T-helper 2 cell treated with Interferon-gamma antibody and Interleukin-4, amounts not matched to agents 5 μg/mL and 100 μg/mL, for 36 hours (primary cell): ENCODE measurements at places on chromosomes 4 and X.

- no peak overlapping the region for H3K27ac ChIP-seq
- peaks cover 72% of the 10 kb centered on the region for H3K27me3 ChIP-seq
- no peaks in the 10 kb centered on the region for H3K4me1 ChIP-seq
- H3K4me3 ChIP-seq = no peak overlapping the region
Measured at GRCh38 chr4:146646593-146647325, 8.1 kb downstream of the POU4F2 start.

GRCh38 chr4:13289391-13289790 lies 194.7 kb downstream of the RAB28 start:
- no peak overlapping the region for H3K4me3 ChIP-seq
- no peak overlapping the region for H3K27ac ChIP-seq
- DNase-seq = no peak
- H3K27me3 ChIP-seq = no peaks in the 10 kb centered on the region

DNA sequence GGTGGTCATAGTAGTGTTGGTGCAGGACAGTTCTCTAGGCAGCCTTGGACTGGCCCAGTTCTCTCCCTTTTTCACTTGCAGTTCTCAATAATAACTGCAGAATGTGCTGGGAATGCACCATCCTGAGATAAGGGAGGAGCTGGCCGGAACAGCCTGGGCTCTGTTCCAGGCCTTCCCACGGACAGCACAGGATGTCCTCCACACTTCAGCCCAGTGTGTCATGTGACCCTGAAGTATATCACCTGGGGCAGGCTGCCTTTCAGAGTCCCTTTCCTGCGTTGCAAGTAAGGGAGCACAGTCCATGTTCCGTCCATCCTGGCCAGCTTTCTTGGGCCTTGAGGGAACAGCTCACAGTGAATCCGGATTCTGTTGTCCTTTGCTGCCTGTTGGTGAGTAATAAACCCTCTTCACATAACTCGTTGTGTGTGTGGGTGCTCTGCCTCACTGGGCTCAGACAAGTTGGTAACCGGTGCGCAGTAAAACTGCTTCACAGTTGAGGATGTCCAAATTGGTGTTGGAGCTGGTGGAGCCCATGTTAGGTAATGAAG lies 32.3 kb upstream of the BBS12 start:
- H3K36me3 ChIP-seq = no peaks in the 10 kb centered on the region
- no peak for DNase-seq
- peaks cover 37% of the 10 kb centered on the region for H3K4me1 ChIP-seq
- peaks cover 6% of the 10 kb centered on the region for H3K27me3 ChIP-seq

- no peak for DNase-seq
- peak overlapping the region; percentile 45 for H3K4me3 ChIP-seq
- H3K4me1 ChIP-seq = peaks cover 5% of the 10 kb centered on the region
- no peak overlapping the region for H3K27ac ChIP-seq
Measured at GRCh38 chr4:185587030-185587426, 51.7 kb upstream of the PDLIM3 start.

GRCh38 chr4:8023696-8024033 lies 84.0 kb upstream of the AFAP1 start:
- no peaks in the 10 kb centered on the region for H3K27me3 ChIP-seq
- no peak for DNase-seq
- H3K4me3 ChIP-seq = no peak overlapping the region
- no peak overlapping the region for H3K27ac ChIP-seq
- H3K4me1 ChIP-seq = peaks cover 5% of the 10 kb centered on the region
- H3K36me3 ChIP-seq = no peaks in the 10 kb centered on the region

DNA sequence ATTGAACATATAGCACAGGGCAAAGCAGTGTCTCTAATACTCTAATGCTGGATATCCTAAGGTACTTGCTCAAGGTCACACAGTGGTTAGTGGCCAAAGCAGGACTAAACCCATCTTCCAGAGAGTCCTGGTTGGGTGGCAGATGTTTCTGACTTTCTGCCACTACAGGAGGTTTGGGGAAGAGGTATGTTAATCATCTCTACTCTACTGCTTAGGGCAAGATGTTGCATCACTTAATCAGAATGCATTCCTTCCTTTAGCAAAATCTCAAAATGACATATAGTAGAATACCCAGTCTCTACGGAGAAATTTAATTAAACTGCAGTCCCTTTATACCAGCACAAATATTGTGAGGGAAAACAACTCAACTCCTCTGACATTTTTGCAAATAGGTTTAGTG lies 190.7 kb upstream of the FAM241A start:
- H3K36me3 ChIP-seq = no peaks in the 10 kb centered on the region
- no peaks in the 10 kb centered on the region for H3K27me3 ChIP-seq

DNA sequence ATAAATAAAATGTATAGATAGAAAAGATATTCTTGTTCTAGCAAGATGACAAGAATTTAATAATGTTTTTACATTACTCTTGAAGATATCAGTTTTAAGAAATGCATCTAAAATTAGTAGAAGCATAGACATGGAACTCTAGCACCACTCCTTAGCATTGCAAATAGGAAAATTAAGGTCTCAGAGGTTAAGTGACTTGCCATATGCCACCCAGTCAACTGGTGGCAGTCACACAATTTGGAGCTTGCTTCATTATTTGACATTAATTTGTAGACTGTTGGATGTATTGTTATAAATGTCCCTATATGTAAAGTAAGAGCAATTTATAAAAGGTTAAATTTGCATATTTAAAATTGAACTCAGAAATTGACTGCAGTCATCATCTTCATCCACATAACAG lies 20.8 kb downstream of the GPM6A start:
- H3K27me3 ChIP-seq = no peaks in the 10 kb centered on the region
- no peak for DNase-seq
- H3K27ac ChIP-seq = no peak overlapping the region
- H3K4me3 ChIP-seq = no peak overlapping the region
- H3K36me3 ChIP-seq = no peaks in the 10 kb centered on the region
- H3K4me1 ChIP-seq = no peaks in the 10 kb centered on the region

GRCh38 chrX:45164995-45165394 lies 35.7 kb downstream of the DIPK2B start:
- no peak overlapping the region for H3K27ac ChIP-seq
- no peaks in the 10 kb centered on the region for H3K36me3 ChIP-seq
- no peaks in the 10 kb centered on the region for H3K27me3 ChIP-seq

DNA sequence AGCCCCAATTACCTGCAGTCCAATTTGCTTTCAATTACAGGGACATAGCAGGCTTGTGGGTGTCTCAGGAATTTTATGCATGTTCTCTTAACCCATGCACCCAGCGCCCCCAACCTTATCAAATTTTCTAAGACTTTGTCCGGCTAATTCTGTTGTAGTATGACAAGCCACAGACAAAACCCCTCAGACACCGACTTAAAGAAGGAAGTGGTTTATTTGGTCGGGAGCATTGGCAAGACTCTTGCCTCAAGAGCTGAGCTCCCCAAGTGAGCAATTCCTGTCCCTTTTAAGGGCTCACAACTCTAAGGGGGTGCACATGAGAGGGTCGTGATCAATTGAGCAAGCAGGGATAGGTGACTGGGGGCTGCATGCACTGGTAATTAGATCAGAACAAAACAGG lies 28.7 kb upstream of the IL9R start:
- H3K27me3 ChIP-seq = peaks cover 8% of the 10 kb centered on the region
- peak overlapping the region; percentile 24 for H3K27ac ChIP-seq
- H3K4me1 ChIP-seq = peaks cover 25% of the 10 kb centered on the region
- DNase-seq = no peak
- H3K36me3 ChIP-seq = peaks cover 6% of the 10 kb centered on the region
- no peak overlapping the region for H3K4me3 ChIP-seq

- peaks cover 5% of the 10 kb centered on the region for H3K27me3 ChIP-seq
- no peak for DNase-seq
- no peak overlapping the region for H3K27ac ChIP-seq
- H3K4me1 ChIP-seq = peaks cover 8% of the 10 kb centered on the region
- H3K36me3 ChIP-seq = no peaks in the 10 kb centered on the region
Measured at GRCh38 chrX:16999275-16999674, 52.8 kb downstream of the REPS2 start.

DNA sequence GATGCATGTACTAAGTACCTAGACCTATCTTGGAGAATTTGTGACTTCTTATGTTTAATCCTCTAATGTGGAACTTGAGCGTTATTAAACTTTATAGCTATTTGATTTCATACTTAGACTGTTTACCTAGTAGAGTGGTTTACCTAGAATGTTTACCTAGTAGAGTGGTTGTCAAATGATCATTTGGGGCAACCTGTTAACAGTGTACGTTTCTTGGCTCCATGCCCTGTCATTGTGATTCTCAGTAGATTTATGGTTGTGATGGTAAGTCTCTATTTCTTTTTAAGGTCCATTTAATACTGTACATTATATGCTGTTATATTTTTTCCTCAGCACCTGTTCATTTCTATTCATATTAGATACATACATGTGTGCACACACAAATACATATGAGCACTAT lies 233.0 kb upstream of the MAD2L1 start:
- no peak for DNase-seq
- H3K27ac ChIP-seq = no peak overlapping the region
- no peaks in the 10 kb centered on the region for H3K36me3 ChIP-seq
- H3K4me3 ChIP-seq = no peak overlapping the region
- H3K27me3 ChIP-seq = no peaks in the 10 kb centered on the region
- H3K4me1 ChIP-seq = no peaks in the 10 kb centered on the region

GRCh38 chrX:38327775-38328081 lies 419 bp upstream of the RPGR start:
- H3K27ac ChIP-seq = peak overlapping the region; percentile 93
- no peaks in the 10 kb centered on the region for H3K27me3 ChIP-seq
- H3K36me3 ChIP-seq = no peaks in the 10 kb centered on the region
- H3K4me1 ChIP-seq = peaks cover 25% of the 10 kb centered on the region
- DNase-seq = no peak
- peak overlapping the region; percentile 91 for H3K4me3 ChIP-seq

- H3K4me1 ChIP-seq = peaks cover 17% of the 10 kb centered on the region
- H3K4me3 ChIP-seq = no peak overlapping the region
- H3K27me3 ChIP-seq = no peaks in the 10 kb centered on the region
- H3K27ac ChIP-seq = no peak overlapping the region
Measured at GRCh38 chrX:13649838-13650237, 3.1 kb upstream of the TCEANC start.

GRCh38 chrX:115472131-115472530 lies 88.8 kb upstream of the PLS3 start:
- H3K4me1 ChIP-seq = no peaks in the 10 kb centered on the region
- no peak overlapping the region for H3K4me3 ChIP-seq
- no peaks in the 10 kb centered on the region for H3K36me3 ChIP-seq
- H3K27me3 ChIP-seq = no peaks in the 10 kb centered on the region
- no peak overlapping the region for H3K27ac ChIP-seq

- no peak for DNase-seq
- no peaks in the 10 kb centered on the region for H3K4me1 ChIP-seq
- no peak overlapping the region for H3K27ac ChIP-seq
- no peaks in the 10 kb centered on the region for H3K27me3 ChIP-seq
- no peaks in the 10 kb centered on the region for H3K36me3 ChIP-seq
- no peak overlapping the region for H3K4me3 ChIP-seq
Measured at GRCh38 chrX:11196476-11196875, 85.3 kb downstream of the HCCS start.

DNA sequence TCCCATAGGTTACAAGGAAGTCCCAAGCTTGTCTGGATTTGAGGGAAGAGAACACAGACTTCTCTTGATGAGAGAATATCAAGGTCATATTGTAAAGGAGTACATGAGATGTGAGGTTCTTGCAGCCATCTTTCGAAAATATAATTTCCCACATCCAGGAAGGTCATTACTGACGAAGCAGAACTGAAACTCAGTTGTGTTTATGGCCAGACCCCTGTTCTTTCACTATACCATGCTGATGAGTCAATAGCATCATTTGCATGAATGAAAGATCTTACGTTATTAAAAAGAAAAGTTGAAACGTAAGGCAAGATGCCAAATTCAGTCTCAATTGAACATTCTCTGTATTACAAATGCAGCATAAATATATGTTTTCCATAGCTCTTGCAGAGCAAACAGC lies 14.2 kb upstream of the CCDC149 start:
- no peaks in the 10 kb centered on the region for H3K36me3 ChIP-seq
- H3K27ac ChIP-seq = no peak overlapping the region
- no peak overlapping the region for H3K4me3 ChIP-seq
- no peaks in the 10 kb centered on the region for H3K27me3 ChIP-seq

DNA sequence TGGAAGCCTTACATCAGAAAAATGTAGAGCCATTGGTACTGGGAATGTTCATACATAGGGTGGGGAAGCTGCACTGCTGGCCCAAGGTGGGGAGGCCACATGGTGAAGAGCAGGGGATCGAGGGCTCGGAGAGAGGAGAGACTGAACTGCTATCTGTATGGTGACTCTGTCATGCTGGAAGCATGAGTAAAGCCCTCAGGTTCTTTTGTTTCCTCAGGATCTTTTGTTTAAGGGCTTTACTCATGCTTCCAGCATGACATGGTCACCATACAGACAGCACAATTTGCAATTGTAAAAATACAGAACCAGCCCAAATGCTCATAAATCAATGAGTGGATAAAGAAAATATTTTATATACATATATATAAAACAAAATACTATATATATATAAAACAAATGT lies 78.4 kb downstream of the KLF8 start:
- no peak overlapping the region for H3K4me3 ChIP-seq
- DNase-seq = no peak
- H3K27me3 ChIP-seq = no peaks in the 10 kb centered on the region
- H3K36me3 ChIP-seq = peaks cover 14% of the 10 kb centered on the region

GRCh38 chr4:75030649-75031235 lies 97.8 kb downstream of the PARM1 start:
- H3K27ac ChIP-seq = no peak overlapping the region
- H3K27me3 ChIP-seq = no peaks in the 10 kb centered on the region
- H3K4me3 ChIP-seq = no peak overlapping the region
- no peaks in the 10 kb centered on the region for H3K4me1 ChIP-seq
- no peaks in the 10 kb centered on the region for H3K36me3 ChIP-seq
- no peak for DNase-seq

DNA sequence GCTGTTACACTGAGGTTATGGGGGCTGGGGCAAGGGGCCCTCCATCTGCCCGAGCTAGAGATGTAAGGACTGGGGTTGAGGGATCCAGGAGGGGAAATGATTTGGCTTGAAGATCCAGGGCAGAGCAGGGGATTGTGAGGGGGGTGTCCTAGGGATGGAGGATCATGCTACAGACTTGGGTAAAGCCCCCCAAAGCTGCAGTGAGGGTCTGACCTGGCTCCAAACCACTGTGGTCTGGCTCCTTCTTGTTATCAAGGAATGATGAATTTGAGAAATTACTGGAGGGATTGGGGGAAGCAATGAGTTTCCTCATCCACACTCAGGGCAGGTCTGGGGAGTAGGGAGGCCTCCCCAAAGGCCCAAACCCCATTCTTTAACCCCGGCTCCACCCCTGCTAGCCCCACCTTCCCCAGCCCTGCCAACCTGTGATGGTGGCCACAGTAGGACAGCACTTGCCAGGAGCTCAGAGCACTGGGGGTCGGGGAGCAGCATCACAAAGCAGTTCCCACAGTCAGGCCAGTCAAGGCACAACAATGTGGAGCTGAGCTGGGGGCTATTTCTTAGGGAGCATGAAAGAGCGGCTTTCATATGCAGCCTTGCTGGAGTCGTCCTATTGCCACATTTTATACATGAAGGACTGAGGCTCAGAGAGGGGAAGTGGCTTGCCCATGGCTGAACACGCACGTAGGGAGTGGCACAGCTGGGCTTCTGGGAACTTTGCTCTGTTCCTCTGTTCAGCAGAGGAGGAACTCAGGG lies 165.5 kb downstream of the EFNB1 start:
- no peak overlapping the region for H3K4me3 ChIP-seq
- no peak for DNase-seq
- H3K27me3 ChIP-seq = no peaks in the 10 kb centered on the region
